ENCODE measurements at places on chromosomes 7 and 10.

- no peak for DNase-seq
Measured at GRCh38 chr10:22489467-22489866, 144.2 kb downstream of the SPAG6 start.

DNA sequence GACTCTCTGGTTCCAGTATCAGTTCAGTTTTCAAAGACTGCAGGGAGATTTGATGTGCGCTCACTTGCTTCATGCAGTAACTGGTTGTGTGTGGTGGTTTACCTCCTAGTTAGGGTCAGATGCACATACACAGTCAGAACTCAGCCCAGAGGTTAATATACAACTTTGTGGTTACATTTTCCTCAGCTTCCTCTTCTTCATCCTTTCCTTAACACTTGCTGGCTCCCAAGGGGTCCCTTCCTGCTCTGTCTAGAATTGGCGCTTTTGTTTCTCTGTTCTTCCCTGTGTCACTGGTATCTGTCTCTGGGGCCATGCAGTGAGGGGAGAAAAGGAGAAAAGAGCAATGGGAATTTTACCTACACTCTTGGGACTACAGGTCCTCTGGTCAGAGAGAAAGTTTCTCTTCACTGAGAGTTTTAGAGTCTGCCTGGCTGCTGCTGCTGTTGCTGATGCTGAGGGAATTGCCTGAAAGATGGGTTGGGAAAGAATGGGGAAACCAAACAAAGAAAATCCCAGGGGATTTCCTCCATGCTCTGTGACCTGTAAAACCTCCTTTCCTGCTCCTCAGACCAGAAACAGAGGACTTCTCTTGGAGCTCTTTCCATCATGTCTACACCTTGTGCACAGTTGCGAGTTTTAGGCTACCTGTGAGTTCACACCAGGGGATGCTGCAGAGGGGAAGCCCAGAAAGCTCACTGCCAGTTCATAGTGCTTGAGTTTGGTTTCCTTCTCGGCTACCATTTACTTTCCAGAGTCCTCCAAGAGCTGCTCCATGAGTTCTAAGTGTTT, 74.6 kb downstream of the WDFY4 start:
- no peak for DNase-seq

DNA sequence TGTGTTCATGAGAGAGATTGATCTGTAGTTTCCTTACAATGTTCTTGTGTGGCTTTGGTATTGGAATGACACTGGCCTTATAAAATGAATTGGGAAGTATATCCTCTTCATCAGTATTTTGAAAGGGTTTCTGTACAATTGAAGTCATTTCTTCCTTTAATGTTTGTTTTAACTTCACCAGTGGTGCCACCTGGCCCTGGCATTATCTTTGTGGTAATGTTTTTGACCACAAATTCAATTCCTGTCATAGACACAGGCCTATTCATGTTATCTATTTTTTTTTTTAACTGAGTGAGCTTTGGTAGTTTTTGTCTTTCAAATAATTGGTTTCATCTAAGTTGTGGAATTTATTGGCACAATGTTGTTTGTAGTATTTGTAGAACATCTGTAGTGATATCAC, 127.7 kb downstream of the CDK14 start:
- DNase-seq: no peak

- no peak for DNase-seq
Measured at GRCh38 chr7:109582211-109582610, 1012.5 kb downstream of the DNAJB9 start.

- DNase-seq: no peak
Measured at GRCh38 chr10:81848514-81848913, 26.5 kb upstream of the NRG3 start.

DNA sequence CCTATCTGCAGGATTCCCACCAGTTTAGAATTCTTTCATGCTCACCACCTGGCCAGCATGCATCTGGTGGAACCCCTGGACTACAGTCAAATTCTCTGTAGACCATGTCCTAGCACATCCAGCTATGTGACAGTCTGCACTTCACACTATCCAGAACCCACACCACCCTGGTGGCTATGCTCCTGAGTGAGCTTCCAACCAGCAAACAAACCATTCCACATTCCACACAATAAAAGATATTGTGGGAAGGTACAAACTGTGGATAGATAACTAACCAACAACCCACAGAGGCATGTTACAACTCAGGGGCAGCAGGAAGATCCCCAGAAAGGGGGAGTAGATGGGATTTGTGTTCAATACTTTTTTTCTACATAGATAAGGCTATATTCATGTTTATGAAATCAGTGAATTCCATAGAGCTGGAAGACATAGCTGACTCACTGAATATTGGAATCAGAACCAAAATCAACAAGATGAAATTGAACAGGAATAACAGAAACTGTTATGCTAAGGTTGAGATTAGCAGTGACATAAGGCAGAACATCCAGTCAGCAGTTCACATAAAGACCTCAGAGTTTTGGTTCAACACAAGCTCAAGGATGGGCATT, 72.5 kb downstream of the LRRC17 start:
- no peak for DNase-seq

- no peak for DNase-seq
Measured at GRCh38 chr10:1778375-1778969, 41.1 kb upstream of the ADARB2 start.

- DNase-seq: no peak
Measured at GRCh38 chr10:110416776-110417711, 80.7 kb upstream of the DUSP5 start.

DNA sequence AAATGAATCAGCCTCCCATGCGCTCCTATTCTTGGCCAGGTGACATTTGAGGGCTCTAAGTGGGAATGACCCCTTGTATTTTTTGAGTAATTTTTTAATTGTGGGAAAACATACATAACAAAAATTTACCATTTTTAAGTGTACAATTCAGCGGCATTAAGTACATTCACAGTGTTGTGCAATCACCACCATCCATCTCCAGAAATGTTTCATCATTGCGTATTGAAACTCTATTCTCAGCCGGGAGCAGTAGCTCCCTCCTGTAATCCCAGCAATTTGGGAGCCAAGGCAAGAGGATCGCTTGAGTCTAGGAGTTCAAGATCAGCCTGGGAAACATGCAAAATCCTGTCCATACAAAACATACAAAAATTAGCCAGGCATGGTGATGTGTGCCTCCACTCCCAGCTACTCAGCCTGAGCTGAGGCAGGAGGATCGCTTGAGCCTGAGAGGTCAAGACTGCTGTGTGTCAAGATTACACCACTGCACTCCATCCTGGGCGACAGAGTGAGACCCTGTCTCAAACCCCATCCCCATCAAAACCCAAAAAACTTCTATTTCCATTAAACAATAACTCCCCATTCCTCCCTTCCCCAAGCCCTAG, 2.5 kb downstream of the ANTXRL start:
- no peak for DNase-seq

- DNase-seq: no peak
Measured at GRCh38 chr10:124090601-124091209, 2.7 kb downstream of the CHST15 start.

DNA sequence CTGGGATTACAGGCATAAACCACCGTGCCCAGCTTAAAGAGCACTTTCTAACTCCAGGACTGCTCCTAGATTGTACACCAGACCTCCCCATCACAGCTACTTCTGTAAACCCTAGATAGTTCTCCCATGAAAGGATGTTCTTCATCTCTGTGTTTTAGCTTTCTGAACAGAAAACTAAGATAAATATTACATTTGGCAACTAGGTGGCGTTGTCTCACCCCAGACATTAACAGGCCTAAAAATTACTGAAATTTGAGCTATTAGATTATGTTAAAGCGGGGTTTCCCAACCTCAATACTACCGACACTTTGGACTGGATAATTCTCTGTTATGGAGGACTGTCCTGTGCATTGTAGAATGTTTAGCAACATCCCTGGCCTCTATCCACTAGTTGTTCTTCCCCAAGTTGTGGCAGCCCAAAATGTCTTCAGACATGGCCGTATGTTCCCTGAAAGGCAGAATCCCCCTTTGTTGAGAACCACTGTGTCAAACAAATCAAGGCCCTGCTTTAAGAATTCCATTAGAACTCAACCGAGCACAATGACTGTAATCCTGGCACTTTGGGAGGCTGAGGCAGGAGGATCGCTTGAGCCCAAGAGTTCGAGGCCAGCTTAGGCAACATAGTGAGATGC, 19.1 kb downstream of the ATOH7 start:
- DNase-seq: no peak
